ENCODE measurements at places on chromosomes 2 and 18.

DNA sequence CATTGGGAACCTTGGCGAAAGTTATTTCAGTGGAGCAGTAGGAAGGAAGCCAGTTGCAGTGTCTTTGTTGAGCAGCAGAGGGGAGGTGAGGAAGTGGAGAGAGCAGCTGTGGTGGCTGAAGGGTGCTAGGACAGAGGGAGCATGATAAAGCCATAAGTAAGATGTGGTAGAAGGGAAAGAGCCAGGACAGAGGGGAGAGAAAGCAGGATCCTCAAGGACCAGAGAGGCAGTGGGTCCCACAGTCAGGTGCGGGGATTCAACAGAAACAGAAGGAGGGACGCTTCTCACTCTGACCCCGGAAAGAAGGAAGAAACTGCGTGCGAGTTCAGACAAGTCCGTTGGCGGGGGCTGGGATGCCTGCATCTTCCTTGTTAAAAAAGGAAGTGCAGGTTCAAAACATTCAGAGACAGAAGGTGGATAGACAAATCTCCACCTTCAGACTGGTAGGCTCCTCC is at the start of gene CXCR2:
CXCR2 (plus strand) TSS at position 403 of the 455 bp plus-strand sequence. CDS start 8,774 bp downstream, outside the sequence.
- DNase-seq, result no peak

GRCh38 chr18:28109781-28110560 is 67.0 kb downstream of the CDH2 start:
- DNase-seq, result no peak

GRCh38 chr2:108588070-108588668 is 53.9 kb downstream of the LIMS1 start:
- DNase-seq, result no peak

DNA sequence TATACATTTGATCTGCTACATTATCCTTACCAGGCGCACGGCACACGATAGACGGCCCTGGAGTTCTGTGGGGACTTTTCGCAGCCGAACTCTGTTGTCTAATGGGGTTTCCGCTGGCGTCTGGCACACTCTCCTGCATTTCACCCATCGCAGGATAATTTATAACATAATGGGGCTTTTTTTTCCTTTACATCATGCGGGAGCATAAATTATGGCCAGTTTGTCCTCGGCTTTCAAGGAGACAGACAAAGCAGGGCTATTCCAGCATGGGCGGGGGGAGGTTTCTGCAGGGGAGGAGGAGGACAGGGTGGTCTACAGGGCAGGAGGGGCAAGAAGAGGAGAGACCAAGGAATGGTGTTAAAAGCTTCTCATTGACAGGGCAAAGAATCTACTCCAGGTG is 279.8 kb downstream of the CELF4 start:
- DNase-seq, result no peak

DNA sequence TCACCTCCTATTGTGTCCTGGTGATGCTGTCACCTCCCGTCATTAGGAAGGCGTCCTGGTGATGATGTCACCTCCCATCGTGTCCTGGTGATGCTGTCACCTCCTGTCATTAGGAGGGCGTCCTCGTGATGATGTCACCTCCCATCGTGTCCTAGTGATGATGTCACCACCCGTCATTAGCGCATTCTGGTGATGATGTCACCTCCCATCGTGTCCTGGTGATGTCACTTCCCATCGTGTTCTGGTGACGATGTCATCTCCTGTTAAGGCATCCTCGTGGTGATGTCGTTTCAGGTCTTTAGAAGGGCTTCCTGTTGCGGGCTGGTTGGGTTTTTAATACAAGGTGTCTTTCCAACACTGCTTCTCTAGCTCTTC is 40.7 kb downstream of the CTDP1 start:
- DNase-seq, result no peak

DNA sequence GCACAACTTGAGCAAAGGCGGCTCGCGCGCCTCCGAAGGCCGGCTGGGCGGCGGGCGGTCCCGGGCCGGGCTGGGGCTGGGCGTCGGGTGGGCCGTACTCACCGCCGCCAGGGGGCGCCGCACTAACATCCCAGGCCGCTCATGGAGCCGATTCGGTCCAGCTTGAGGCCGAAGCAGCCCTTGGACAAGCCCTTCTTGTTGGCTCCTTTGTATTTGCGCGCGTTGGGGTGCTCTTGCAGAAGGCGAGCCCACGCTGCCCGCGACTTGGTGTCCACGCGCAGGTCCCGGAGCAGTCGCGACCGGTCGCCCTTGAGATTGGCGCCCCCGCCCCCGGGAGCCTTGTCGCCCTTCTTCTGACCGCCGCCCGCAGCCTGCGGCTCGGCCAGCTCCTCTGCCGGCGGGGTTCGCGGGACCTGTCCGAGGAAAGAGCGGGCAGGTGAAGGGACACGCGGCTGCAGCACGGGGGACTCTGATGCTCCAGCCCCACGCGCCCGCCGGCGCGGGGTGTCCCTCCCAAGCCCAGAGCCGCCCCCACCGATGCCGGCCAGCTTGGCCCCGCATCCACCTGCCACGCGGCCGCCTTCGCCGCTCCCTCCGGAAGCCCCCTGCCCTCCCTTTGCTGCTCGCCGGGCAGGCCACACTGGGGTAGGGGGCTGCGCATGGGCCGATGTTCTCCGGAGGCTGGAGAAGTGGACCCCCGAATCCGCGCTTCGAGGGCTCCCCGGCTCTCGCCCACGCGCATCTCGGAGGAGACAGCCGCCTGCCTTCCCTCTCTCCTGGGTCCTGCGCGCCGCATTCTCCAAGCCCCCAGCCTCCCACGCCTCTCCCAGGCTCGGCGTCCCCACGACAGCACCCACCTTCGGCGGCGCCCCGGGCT is 655 bp downstream of the NPPC start:
- no peak for DNase-seq

DNA sequence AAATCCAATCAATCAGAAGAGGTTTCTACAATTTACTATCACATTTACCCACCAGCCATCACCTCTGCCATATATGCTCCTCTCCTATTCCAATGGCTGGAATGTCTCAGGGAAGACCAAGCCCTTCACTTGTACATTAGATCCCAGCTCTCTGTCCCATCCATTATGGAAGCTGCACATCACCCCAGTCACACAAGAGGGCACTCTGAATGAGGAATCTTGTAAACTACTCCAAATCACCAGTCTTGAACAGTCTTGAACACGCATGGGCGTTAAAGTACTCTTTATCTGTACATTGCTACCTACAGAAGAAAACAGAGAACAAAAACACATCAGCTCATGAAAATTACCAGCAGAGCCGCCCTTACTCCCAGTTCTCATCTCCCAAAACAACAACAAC is 38.7 kb downstream of the ZC3H8 start:
- no peak for DNase-seq

DNA sequence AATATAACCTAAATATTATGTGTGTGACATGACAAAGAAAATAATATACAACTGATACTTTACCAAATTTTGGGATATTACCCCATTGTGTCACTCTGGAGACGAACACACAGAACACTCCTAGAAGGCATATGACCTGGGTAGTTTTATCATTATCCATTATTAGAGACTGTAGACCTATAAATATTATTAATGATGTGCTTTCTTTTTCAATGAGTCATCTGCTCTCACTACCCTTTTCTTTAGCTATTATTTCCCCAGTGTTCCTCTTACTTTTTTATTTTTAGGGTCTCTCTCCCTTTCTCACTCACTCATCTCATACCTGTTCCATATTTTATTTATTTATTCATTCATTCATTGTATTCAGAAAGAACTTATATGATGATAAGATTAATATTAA is 143.3 kb upstream of the ITGA4 start:
- DNase-seq, result no peak

GRCh38 chr18:50240080-50240563 is 26.2 kb downstream of the CFAP53 start:
- no peak for DNase-seq

DNA sequence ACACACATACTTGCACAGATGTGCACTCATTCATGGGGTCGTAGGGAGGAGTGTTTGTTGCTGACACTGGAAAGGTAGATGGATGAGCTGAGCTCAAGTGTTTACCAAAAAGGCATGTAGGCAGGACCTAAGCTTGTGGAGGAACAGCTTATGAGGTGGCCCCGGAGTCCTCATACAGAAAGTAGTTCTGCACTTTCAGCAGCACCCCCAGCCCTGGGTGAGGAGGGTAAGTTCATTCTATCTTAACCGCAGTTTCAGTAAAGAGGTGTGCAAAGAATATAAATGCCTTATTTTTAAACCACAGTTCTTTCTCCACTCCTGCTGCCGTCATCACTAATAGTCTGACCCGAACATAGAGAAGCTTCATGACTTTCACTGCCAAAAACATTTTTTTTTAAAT is 31.7 kb upstream of the RNF152 start:
- DNase-seq, result no peak

- DNase-seq, result no peak
Measured at GRCh38 chr18:67549946-67550345, 33.4 kb upstream of the DSEL start.

All from Panc1 (cell line).